ENCODE measurements at places on chromosomes 2 and 18.

DNA sequence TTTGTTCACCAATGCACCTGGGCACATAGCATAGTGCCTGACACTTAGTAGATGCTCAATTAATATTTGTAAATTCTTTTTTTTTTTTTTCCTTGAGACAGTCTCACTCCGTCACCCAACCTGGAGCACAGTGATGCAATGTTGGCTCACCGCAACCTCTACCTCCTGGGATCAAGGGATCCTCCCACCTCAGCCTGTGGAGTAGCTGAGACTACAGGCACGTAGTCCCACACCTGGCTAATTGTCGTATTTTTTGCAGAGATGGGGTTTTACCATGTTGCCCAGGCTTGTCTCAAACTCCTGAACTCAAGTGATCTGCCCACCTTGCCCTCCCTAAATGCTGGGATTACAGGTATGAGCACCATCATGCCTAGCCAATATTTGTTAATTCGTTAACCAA is 23.2 kb upstream of the LPIN2 start:
- DNase-seq = no peak

DNA sequence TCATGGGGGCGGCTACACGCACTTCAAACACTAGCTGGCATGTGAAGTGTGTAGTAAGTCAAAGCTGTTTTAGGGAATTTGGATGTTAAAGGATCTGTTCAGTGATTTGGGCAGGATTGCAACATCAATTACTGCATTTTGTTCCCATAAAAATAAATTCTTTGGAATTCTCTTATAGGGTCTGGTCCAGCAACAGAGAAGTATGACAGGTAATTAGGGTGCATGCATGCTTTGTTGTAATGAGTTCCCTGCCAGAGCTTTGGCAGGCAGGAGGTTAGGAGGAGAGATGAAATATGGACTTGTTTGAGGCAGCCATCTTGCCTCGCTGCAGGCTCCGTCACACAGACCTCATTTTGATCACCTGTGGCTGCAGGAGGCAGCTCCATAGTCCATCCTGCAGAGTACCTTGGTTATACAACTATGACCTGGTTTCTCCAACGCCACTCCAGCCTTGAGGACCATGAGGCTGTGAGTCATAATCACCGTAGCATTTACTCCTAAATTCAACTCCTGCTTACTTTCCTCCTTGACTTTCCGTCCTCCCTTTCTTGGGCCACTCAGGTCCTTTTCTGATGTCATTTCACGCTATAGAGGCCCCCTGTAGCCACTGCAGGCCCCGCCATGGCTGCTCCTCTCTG is 26.5 kb upstream of the EML4 start:
- peak; percentile 50 for DNase-seq

DNA sequence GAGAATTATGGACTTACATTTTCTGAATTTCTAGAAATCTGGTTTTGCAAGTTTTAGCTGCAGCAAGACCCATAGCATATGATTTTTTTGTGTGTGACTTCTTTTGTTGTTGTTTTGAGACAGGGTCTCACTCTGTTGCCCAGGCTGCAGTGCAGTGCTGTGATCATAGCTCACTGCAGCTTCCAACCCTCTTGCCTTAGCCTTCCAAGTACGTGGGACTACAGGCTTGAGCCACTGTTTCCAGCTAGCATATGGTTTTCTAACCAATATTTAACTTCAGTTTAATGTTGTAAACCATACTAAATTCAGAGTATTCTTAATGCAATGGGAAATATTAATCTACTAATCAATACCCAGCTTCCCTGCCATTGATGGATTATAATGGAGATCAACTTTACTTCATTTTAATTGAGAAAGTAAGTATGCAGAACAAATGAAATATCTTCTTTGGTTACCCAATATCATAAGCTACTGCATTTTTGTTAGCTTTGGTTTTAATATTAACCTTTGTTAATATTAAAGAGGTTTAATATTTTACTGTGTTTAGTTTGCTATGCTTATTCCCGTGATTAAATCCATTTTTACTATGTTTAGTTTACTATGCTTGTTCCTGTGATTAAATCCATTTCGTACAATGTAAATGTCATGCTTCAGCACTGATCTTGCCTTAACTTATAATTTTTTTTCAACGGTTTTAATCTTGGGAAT is 273.4 kb upstream of the TMEFF2 start:
- DNase-seq = no peak

DNA sequence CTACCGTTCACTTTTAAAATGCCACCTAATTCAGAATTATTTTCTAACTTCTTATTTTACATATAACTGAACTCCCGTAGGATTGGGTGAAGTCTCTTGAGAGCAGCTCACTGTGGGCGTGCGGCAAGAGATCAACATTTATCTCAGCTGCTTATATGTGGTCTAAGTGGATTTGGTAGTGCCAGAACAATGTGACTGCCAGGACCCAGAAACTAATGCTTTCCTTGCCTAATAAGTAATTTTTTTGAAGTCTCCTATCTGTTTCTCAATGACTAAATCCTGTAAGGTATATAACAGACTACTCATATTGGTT is 11.2 kb upstream of the NFE2L2 start:
- peak; percentile 86 for DNase-seq

DNA sequence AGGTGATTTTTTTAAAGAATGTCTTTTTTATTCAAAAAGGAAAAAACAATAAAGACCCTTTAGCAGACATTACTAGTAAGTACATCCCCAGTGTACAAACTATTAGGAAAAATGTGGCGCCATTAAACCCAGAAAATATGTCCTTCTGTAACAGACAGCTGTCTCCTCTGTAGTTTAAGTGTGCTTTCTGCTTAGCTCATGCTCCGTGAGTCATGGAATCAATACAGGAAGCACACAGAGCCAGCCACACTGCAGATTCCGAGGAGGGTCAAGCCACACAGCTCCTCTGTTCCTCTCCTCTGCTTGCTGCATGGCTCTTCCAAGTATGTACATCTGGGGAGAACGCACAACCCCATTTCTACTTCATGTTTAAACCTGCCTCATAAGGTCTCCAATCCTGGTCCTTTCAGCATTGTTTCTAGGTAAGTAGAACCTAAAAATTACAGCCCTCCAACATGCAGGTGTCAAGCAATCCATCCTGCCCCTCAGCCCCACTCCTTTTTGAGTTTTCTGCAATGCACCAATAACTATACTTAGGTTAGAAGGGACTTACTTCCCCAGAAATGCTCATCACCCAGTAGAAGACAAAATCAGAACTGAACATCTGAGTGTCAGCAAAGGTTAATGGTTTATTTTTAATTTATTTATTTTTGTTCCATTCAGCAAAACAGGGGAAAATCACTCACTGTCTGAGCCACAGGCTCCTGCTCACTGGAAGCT is 37.5 kb downstream of the ACVR1 start:
- DNase-seq = peak; percentile 90

DNA sequence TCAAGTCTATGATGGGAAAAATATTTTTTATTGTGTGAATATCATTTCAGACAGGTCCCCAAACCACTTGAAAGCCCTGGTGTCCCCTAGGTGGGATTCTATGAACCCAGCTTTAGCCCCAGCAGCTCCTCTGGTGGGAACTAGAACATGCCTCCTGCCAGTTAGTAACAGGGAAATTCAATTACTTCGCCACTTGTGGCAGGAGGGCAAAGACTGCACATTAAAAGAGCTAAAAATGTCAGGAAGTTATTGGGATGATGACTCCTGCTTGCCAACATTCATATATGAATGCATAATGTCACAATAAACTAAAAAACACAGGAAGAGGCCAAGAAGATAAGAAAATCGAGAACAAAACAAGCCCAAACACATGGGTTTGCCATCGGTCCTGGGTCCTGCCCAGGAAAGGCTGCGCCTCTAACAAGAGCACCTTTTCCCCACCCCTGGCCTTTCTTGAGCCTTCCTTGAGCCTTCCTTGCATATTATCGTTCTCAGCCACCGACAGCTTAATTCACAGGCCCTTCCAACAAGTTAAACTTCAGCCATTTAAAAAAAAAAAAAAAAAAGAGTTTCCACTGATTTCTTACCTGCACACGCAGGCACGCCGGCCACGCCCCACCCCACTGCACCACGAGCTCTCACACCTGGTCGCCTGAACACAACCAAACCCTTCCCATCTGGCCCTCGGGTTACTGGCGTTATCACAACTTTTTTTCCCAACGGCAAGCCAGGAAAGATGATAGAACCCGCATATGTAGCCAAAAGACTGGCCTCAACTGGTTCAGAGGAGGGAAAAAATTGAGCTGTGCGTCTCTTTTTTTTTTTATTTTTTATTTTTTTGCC is 23.4 kb downstream of the BCL11A start:
- DNase-seq = no peak

- DNase-seq = no peak
These were observed 201.7 kb downstream of the MREG start for GRCh38 chr2:215811409-215812345.

DNA sequence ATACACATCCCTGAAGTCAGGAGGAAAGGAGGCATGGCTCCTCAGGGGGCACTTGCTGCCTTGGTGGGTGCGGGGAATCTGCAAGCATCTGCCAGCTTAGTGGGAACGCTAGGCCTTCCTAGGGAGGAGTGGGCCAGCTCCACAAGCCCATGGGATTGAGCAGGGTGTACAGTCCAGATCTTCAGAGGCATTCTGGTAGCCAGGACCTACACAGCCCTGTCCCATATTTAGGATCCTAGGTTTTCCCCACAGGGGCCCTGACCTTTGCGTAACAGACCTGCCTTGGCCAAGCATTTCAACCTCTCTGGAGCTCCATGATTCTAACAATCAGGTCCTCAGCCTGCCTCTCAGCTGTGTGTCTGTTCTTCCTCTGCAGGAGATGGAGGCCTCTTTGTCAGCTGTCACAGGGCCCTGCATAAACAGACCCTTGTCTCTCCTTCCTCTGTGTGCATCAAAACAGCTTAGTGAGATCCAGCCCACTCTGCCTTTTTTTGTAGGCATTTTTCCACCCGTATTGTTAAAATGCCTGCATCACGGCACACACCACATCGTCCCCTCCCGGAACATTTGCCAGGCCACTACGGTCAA is 140.2 kb upstream of the NDUFV2 start:
- no peak for DNase-seq

GRCh38 chr18:22465859-22466457 is 48.2 kb upstream of the CTAGE1 start:
- peak; percentile 98 for DNase-seq

DNA sequence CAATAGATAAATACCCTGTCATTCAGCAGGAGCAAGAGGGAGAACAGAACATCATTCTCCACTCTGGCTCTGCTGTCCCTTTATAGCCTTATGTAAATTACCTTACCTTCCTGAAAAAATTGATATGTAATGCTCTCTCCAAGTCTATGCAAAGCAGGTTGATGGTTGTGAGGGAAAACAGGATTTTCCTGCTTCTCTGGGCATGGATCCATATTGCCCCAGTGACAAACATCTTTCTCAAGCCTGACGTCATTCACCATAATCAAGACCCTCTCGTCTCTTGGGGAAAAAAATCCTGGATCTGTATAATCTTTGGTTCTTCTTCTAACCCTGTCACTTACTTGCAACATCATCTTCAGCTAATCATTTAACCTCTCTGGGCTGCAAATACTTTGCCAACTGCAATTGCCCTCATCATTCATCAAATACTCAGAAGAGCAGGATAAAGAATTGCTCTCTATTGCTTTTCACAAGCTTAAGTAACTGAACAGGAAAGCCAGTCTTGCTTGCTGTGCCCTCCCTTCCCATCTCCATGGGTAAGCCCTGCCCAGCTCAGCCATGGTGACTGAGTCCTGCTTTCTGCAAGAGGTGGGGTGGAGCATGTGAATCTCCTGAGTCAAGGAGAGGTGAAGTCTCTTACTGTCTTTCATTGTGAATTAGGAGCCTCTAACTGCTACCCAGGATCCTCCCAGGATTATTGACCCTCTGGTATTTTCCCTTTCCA is 123.7 kb upstream of the KLF7 start:
- DNase-seq = no peak

GRCh38 chr2:174667250-174667860 is 69.8 kb upstream of the WIPF1 start:
- no peak for DNase-seq

GRCh38 chr18:45684341-45685115 is 39.5 kb upstream of the SLC14A1 start:
- peak; percentile 78 for DNase-seq

DNA sequence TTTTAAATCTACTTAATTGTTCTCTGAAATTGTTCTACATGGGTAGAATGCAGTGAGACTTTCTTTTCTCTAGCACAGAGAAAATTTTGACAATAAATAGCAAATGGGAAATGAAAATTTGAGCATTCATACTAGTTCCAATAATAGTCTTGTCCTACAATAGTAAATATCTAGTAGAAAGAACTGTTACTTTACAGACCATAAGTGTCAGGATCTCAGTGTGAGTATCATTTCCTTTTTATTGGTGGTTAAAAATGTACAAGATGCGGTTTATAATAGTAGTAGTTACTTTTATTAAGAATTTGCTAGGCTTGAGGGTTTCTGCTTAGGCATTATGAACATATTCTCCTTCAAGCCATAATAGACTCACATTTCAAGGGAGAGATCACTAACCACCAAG is 43.2 kb downstream of the KCNE4 start:
- no peak for DNase-seq

DNA sequence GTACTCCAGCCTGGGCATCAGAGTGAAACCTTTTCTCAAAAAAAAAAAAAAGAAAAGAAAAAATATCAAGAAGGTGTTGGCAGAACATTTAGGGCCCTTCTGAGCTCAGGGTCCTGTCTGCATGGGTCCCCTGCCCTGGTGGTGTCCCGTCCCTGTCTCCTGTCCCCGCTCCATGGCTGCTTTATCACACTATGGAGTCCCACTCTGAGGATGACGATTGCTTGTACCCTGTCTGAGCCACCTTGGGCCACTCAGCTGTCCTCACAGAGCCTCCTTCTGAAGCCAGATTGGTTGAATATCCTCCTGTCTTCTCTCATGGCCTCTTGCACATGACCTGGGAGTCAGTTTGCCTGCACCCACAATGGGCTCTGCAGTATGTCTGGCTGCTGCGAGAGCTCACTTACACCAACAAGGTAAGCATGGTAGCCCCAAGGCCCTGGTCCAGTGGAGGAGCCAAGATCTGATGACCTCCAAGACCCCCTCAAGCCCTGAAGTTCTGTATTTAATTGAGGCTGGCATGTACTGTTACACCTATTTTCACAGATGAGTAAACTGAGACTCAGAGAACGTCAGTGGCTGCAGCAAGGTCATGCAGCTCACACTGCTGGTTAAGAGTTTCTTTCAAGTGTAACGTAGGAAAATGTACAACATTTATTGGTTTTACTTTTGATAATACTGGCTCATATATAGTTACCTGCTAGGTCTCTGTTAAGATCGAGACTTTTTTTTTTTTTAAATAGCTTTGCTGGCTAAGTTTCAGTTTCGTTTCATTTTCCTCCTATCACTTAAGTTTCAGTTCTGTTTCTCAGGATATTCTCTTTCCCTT is 16.9 kb upstream of the ZCCHC2 start:
- no peak for DNase-seq

All from IMR-90 (cell line).